ENCODE measurements at places on chromosomes 2 and 18. TPM values are rescaled to one million over a fixed set of nuclear protein-coding genes. Genes with fewer than 3 reads are reported as not detected.

The FEV gene
- not detected for total RNA-seq

The DYNAP gene
- not detected for total RNA-seq

The MTX2 gene
- total RNA-seq = 28.7 TPM

The SCYGR4 gene
- not detected for total RNA-seq

The NETO1 gene
- total RNA-seq = not detected

The CDH20 gene
- not detected for total RNA-seq

The SOX11 gene
- total RNA-seq = not detected

The POTEI gene
- total RNA-seq = 0.92 TPM

The CHRND gene
- total RNA-seq = not detected

The DSEL gene
- total RNA-seq = 6.8 TPM

The CNTNAP5 gene
- not detected for total RNA-seq

The PEX13 gene
- total RNA-seq = 24.7 TPM

The RND3 gene
- total RNA-seq = 45.3 TPM

The CRYGD gene
- not detected for total RNA-seq

The TLX2 gene
- not detected for total RNA-seq

The KCNS3 gene
- 1.7 TPM for total RNA-seq

The ANAPC1 gene
- total RNA-seq = 75.1 TPM

The RGPD4 gene
- total RNA-seq = not detected

The ANO7 gene
- total RNA-seq = 6.9 TPM

The SH3RF3 gene
- 4.9 TPM for total RNA-seq

The PAX3 gene
- total RNA-seq = not detected

The SERPINB5 gene
- not detected for total RNA-seq

The SNORC gene
- 6.8 TPM for total RNA-seq

The CAPN14 gene
- 0.05 TPM for total RNA-seq

The MC2R gene
- 0.05 TPM for total RNA-seq

The ANKAR gene
- total RNA-seq = 4.4 TPM

The AQP4 gene
- not detected for total RNA-seq

The IHH gene
- total RNA-seq = 0.23 TPM

The GALNT14 gene
- total RNA-seq = 0.67 TPM

The GALR1 gene
- not detected for total RNA-seq

The IL18R1 gene
- 0.08 TPM for total RNA-seq

The BOLL gene
- not detected for total RNA-seq

The KYNU gene
- not detected for total RNA-seq

The IKZF2 gene
- total RNA-seq = 0.44 TPM

The GPD2 gene
- 27.5 TPM for total RNA-seq

The PSMG2 gene
- total RNA-seq = 63.1 TPM

The SERPINB11 gene
- not detected for total RNA-seq

The NEU4 gene
- 10.0 TPM for total RNA-seq

The IMPACT gene
- 36.2 TPM for total RNA-seq

The GGCX gene
- 64.1 TPM for total RNA-seq

The ALK gene
- total RNA-seq = not detected

The TBR1 gene
- not detected for total RNA-seq

The NYAP2 gene
- not detected for total RNA-seq

The TNP1 gene
- not detected for total RNA-seq

The PPP4R1 gene
- total RNA-seq = 80.6 TPM

The NOP58 gene
- total RNA-seq = 119 TPM

The CXCR1 gene
- not detected for total RNA-seq

The CPLX4 gene
- not detected for total RNA-seq

The HADHB gene
- total RNA-seq = 106 TPM

The TCF23 gene
- total RNA-seq = 0.03 TPM

The FHOD3 gene
- 22.7 TPM for total RNA-seq

The SP140 gene
- 1.1 TPM for total RNA-seq

The UGT1A4 gene
- total RNA-seq = not detected

The LRP2 gene
- total RNA-seq = 0.10 TPM

The RAB6C gene
- total RNA-seq = 0.13 TPM

The CCDC148 gene
- total RNA-seq = 0.92 TPM

The FLACC1 gene
- 0.39 TPM for total RNA-seq

The STRADB gene
- total RNA-seq = 33.4 TPM

The ACMSD gene
- total RNA-seq = not detected
